ENCODE measurements at places on chromosomes 1 and 21.

DNA sequence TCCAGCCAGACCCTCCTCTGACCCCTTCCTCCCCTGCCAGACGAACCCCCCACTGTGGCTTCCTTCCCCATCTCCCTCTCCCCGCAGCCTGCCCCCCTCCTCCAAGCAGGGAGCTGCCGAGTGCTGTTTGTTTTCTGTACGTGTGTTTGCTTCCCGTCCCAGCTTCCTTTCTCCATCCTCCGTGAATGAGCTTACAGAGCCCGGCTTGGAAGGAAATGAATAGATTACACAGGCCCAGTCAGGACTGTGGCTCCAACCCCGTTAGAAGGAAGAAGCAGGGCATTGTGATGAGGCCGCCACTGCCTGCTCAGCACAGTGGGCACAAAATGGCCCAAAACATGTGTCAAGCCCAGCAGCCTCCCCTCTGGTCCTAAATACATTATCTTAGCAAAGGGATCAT lies 123.2 kb downstream of the IGSF21 start:
- no peak for DNase-seq

DNA sequence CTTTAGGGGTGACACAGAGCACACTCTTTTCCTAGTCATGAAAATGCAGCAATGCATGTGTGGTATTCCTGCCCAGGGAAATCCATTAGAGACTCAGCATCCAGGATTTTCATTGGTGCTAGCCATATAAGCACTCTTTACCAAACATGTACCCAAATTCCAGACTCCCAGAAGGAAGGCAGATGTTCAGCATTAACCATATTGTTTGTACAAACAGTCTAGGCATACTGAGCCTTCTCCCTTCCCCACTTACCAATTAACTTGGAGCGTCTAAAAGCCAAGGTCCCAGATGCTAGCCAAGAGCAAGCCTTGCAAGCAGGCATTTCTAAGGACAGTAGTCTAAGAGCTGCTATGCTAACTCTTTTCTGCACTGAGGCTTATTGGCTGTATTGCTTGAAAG lies 27.9 kb downstream of the ZBED6 start:
- DNase-seq: no peak

- no peak for DNase-seq
Observed at GRCh38 chr1:9324246-9325096, 31.8 kb downstream of the SPSB1 start.

DNA sequence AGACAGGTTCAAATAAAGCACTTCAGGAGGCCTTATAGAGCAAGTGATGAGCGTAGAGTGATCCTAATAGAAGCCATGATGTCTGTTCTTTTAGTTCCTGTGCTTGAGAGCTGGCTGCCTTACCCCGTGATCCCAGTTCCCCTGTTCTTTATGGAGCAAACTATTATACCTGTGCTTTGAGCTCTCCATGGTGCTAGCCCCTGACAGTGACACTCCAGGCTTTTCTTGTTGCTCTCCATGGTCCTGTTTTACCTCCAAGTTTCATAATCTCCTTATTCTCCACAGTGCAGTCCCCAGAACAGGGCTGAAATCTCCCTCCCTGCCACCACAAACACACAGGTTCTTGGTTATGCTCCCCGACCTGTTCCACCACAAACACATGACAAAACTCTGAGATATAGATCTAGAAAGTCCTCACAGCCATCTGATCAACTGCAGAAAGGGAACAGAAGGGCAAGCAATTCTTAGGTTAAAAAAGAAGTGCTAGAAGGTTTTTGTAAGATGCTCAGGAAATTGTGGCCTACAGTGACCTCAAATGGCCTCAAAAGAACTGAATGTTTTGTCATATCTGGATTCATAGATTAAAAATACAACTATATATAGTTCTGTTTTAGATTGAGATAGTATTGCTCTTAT lies 6.0 kb downstream of the CADM3 start:
- no peak for DNase-seq

GRCh38 chr1:61348025-61348665 lies 265.8 kb downstream of the NFIA start:
- DNase-seq: no peak
